Choroid plexus epithelial cell (primary cell): ENCODE measurements at places on chromosomes 11 and 22.

GRCh38 chr22:32903507-32903906 lies 102.0 kb downstream of the TIMP3 start:
- DNase-seq = no peak

DNA sequence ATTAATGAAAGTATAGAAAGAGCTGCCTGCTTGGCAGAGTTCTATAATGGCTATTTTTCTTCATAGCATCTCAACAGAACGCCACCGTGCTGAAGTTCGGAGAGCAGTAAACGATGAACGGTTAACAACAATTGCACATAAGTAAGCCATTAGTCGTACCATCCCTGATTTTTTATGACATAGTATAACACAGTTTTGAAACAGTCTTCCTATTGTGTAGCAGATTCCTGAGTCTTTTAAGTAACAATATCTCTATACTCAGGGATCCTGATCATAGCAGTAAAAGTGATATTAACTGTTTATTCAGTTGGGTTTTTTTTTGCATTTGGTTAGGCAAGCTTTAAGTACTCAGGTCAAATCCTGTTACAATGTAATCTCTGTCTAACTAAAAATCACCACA lies 8.4 kb downstream of the EMSY start:
- DNase-seq = no peak

- DNase-seq = peak; percentile 62
These were observed 2.5 kb downstream of the ROBO3 start for GRCh38 chr11:124867700-124868099.

GRCh38 chr11:12494699-12495098 lies 117.3 kb downstream of the PARVA start:
- DNase-seq = peak; percentile 72

DNA sequence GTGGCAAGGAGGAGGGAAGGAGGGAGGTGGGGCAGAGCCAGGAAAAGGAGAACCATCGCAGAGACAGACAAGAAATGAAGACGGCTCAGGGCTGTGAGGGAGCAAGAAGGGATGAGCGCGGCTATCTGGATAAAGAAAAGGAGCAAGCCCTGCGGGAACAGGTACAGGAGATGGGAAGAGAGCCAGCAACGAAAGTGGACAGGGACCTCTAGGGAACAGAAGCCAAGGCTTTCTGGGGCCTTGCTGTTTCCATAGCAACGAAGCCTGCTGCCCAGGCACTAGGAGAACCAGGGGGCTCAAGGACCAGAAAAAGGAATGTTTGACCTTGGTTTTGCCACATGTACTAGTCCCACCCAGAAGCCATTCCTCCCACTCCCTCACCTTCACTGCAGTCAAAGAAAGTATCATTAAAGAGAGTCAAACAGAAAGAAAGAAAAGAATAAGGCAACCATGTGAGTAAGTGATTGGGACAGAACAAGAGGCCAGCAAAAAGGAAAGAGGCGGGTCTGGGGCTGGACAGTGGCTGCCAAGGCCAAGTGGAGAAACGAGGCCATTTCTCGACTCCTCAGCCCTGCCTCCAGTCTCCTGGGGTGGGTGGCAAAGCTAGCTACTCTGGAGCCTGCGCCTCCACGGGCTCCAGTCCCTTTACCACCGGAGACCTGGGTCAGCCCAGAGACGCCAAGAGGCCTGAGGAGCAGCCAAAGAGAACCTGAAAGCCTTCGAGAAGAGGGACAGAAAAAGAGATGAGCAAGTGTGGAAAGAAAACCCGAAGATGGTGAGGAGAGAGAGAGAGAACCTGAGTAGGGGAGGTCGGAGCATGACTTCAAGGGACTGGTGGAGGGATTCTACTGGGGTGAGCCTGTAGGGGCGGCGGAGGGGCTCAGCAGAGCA lies 35.1 kb downstream of the NRXN2 start:
- no peak for DNase-seq

DNA sequence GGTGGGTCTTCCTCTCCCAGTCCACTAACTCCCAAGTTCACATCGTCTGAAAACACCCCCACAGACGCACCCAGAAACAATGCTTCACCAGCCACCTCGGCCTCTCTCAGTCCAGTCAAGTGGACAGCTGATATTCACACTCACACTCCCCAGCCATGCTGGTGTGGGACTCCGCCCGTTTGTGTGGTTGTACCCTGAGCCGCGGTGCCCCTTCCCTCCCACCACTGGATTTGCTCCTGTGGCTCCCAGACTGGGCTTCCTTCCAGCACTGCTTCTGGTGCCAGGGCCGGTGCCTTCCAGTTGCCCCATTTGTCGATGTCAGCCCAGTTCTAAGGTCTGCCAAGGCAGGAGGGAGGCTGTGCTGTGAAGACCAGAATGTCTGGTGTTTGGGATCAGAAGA lies 37.9 kb upstream of the PLET1 start:
- no peak for DNase-seq

GRCh38 chr22:44671742-44672141 lies 30.3 kb upstream of the PRR5 start:
- peak; percentile 86 for DNase-seq

- DNase-seq = peak; percentile 57
These were observed 101.1 kb downstream of the GRIK4 start for GRCh38 chr11:120612513-120613263.

- no peak for DNase-seq
These were observed 57.3 kb downstream of the CD82 start for GRCh38 chr11:44622721-44623258.

GRCh38 chr11:69211920-69212797 lies 56.4 kb downstream of the SMIM38 start:
- peak; percentile 19 for DNase-seq

- no peak for DNase-seq
These were observed 24.1 kb downstream of the SUN2 start for GRCh38 chr22:38731703-38732161.

DNA sequence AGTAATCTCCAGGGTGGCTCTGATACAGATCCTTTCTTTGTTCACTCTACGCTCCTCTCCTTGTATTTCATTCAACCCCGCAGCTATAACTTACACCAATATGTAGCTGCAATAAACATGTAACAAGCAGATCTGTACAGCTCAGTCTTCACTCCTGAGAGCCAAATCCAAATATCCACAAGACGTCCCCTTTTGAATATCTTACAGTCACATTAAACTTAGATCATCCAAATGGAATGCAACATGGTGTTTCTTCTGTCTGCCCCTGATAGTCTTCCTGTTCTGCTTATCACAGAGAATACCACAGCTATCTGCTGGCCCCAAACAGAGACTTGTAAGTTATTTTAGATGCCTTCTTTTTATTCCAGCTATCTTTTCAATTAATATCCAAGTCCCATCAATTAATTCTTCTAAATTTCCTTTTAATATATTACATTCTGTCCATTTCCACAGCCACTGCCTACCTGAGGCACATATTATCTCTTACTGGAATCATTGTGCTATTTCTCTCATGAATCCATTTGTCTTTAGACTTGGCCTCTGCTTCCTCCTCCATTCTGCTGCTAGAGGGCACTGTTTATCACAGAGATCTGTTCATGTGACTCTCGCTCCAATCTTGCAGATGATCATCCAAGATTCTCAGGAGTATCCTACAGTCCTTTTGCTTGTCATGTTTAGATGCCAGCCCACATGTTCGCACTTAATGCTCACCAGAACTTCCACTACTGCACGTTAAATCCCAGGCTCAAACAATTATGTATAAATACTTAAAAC lies 908.6 kb downstream of the NTM start:
- peak; percentile 69 for DNase-seq

DNA sequence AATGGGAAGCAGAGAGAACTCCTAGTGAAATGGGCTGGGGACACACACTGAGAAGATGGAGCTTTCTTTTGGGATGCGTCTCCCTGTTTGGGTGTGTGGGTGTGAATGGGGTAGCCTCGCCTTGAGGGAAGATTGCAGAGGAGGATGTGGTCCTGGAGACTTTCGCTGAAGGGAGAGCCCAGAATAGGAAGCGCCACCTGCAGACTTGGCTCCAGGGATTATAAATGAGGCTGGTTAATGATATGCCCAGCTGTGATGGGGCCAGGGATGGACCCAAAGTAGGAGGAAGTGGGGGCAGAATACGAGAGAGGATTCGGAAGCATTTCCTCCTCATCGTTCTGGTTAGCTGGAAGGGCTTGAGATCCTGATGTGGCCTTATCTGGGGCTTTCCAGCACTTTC lies 13.7 kb downstream of the RELT start:
- DNase-seq = no peak

DNA sequence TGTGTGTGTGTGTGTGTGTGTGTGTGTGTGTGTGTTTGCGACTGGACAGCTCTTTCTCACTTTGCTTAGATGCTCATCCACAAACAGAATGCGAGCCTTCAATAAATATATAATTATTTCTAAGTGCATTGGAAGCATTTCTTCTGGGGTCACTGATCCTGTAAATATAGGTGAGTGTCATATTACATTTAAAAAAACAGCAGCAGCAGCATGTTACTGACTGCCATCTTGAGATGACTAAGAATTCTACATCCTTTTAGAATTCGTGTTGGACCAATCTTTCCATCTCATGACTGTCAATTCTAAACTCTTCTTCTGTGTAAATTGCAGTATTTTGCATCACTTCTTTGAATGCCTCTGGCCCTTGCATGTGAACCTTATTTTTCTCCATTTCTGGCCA lies 238.0 kb upstream of the DDI1 start:
- DNase-seq = peak; percentile 44
